SK-MEL-5 (cell line): ENCODE measurements at places on chromosomes 12 and 14.

DNA sequence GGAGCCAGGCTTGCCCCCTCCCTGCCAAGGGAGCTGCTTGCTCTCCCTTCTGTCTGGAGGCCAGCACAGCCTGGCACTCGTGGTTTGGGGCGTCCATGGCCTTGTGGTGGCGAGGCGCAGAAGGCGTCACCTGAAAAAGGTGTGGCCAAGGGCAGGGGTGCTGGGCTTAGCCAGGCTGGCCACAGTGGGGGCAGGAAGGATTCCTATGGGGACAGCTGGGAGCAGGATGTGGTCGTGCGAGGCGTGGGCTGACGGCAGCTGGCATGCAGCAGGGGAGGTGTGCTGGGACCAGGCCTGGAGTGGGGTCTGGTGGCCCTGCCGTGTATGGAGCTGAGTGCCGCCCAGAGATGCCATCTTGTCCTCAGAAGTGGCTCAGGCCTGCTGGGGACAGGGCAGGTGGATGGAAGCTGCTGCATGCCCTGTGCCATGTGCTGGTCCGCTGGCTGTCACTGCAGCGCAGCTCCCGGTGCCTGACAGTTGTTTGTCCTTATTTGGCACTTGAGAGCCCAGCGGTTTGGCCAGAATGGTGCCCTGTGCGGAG lies 30.0 kb downstream of the SH2B3 start:
- DNase-seq: no peak

- no peak for DNase-seq
These were observed 6.3 kb downstream of the ITGA5 start for GRCh38 chr12:54412786-54413185.

DNA sequence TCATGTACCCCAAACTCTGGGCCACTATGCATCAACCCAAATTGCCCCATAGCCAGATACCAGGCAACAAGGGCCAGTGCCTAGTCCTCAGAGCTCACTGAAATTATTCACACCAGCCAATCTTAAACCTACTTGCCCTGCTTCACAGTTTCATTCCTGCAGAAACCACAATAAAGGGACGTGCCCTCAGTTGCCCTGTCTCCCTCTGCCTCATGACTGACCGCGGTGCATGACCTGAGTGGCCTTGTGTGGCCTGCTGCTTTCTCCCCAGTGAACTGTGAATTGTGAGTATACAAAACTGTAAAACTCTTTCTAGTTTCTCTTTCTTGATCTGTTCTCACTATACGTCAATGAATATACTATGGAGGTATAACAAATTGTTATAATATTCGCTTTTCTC lies 490.9 kb upstream of the MIS18BP1 start:
- no peak for DNase-seq

DNA sequence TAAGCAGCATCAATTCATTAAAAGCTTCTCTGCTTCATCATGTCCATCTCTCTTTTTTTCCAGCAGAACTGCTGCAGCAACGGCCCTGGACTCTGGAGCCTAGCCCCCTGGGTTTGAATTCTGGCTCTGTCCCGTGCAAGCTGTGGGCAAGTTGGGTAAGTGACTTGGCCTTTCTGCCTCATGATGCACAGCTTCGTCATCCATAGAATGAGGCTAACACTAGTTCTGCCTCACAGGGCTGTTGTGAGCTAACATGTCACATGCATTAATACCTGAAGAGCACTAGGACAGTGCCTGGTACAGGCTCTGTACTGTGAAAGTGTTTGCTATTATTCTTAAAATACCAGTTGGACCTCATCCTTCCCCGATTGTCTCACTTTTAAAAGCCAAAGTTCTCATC lies 4.2 kb downstream of the KRT82 start:
- no peak for DNase-seq

GRCh38 chr12:104569346-104570173 lies 112.8 kb downstream of the CHST11 start:
- DNase-seq: no peak
